Right cardiac atrium (tissue), 5 donors: ENCODE measurements at places on chromosomes 5 and 9. TPM values are rescaled to one million over a fixed set of nuclear protein-coding genes. Genes with fewer than 3 reads are reported as not detected.

DNA sequence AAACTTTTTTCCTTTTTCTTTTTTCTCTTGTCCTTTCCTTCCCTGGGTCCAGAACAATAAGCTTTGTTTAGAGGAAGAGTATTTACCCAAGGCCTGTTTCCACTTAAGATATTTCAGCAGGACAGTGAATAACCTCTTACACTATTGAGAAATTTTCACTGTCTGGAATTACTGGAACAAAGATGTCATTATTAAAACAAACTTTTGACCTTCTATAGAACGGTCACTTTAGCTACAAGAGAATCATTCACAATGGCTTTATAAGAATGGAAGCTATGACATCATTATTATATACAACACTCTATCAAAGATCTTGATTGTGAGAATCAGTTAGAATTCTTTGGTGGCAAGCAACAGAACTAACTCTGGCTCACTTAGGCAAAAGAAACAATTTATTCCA lies 22.0 kb upstream of the ARHGAP26 start:
- DNase-seq = no peak

DNA sequence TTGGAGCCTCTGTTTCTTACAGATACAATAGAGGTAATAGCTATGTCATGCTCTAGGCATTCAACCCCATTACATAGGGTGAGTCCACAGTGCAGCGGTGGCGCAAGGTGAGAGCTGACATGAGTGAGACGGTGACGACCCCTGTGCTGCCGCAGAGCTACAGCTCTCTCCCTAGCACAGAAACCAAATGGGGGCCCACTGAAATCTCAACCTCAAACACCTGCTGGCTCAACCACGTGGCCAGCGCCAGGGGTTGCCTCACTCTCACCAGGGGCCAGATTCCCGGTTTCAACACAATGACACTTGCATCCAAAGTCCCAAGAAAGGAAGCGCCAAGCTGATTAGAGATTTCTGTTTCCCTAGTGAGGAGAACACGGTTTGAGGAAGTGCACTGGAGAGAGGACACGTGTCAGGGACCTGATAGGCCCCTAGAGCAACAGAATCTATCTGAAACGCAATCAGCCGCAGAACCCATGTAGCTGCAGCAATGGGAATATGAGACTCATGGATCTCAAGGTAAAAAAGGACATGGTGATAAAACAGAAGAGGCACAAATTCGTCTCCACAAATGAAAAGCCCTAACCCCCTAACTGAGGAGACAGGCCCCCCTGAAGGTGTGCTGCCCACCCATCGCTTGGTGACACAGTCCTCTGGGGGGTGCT lies 114.3 kb downstream of the CRB2 start:
- DNase-seq = no peak

DNA sequence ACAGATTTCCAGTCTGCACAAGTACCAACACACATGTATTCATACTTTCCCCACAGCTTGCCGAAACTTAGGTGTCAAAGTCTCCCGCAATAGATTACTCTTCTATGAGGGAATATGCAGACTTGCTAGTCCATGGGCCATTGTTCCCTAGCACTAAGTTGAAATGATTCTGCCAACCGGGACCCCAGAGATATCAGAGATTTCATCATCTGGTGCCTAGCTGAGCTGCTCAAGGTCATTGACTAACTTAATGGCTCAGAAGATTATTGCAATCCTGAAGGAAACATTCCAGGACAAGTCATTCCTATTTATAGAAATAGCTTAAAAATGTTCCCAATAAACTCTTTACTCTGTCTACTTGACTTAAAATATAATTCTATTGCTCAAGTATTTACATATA lies 202.6 kb downstream of the PIK3R1 start:
- DNase-seq = no peak

PTRH1 gene
- 16.3 TPM for polyA plus RNA-seq

DNA sequence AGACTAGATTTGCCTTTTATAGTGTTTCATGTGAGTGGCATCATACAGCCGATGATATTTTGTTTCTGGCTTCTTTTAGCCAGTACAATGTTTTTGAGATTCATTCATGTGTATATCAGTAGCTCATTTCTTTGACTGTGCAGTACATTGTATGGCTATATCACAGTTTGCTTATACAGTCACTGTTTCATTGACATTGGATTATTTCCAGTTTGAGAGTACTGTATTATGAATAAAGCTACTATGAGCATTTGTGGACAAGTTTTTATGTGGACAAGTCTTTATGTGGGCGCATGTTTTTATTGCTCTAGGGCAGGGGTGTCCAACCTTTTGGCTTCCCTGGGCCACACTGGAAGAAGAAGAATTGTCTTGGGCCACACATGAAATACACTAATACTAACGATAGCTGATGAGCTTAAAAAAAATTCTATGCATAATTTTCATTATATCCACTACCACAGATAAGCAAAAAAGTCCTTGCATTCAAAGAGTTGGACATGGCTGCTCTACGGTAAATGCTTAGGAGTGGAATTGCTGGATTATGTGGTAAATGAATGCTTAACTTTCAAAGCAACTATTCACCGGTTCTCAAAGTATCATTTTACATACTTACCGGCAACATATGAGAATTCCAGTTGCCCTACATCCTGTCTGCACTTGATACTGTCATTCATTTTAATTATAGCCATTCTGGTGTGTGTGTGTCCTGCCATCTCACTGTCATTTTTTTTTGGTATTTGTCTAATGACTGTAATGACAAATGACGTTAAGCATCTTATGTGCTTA lies 177.8 kb downstream of the RGS3 start:
- DNase-seq = no peak

DNA sequence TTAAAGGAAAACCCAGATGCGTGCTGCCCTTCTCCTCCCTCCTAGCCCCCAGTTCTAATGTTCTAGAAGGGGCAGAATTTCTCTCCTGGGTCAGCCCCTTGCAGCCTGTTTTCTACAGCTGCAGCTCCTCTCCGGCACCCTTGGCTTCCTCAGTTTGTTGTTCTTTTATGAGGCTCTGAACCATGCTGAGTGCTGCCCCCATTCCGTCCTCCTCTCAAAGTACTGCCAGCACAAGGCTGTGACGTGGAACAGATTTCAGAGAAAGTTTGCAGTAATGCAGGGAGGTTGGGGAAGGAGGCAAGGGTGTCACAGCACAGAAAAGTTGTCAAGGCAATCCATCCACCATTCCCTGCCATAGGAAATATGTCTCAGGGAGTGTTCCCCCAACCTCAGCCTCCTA lies 63.3 kb downstream of the RGS3 start:
- peak; percentile 59 for DNase-seq

DNA sequence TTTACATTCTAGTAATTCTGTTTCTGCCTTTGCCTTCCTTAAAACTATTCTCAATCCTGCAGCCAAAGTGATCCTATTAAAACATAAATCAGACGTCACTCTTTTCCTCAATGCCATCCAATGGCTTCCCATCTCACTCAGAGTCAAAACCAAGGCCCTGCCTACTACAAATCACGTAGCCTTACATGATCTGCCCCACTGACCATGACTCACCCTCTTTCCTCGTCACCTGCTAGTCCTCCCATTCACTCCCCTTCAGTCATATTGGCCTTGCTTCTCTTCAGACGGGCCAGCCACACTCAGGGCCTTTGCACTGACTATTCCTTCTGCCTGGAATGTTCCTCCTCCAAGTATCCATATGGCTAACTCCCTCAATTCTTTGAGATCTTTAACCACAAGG lies 39.0 kb upstream of the DMXL1 start:
- no peak for DNase-seq

MARCOL gene
- not detected for polyA plus RNA-seq

DNA sequence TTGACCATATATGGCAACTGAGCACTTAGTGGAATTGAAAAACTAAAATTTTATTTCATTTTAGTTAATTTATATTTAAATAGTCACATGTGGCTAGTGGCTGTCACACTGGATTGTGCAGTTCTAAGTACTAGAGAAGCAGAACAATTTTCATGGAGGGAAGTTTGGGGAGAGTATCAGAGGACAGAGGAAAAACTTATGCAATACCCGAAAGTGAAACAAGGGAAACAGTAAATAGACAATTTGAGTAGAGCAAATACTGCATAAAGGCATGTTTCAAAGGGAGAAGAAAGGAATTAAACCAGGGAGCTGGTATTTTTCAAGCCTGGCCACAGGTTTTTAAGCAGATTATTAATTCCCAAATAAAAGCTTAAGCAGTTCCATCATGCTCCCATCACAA lies 590.5 kb upstream of the RORB start:
- no peak for DNase-seq

- no peak for DNase-seq
These were observed 127.9 kb upstream of the PTGER4 start for GRCh38 chr5:40551496-40552491.

KYAT1 gene
- polyA plus RNA-seq = 14.7 TPM

AJM1 gene
- polyA plus RNA-seq = 4.3 TPM

- DNase-seq = peak; percentile 58
These were observed 10.3 kb upstream of the WDR5 start for GRCh38 chr9:134125413-134126095.
